Cardiac muscle cell (in vitro differentiated cells and primary cell): ENCODE measurements at places on chromosomes 7 and 10. TPM values are rescaled to one million over a fixed set of nuclear protein-coding genes. Genes with fewer than 3 reads are reported as not detected.
A peak's percentile ranks its signal among the peaks of the same experiment; 100 is the strongest.

OPALIN gene
- not detected in 2 replicates for total RNA-seq

CRPPA gene
- 4.6 and 5.0 TPM in 2 replicates for total RNA-seq

DNA sequence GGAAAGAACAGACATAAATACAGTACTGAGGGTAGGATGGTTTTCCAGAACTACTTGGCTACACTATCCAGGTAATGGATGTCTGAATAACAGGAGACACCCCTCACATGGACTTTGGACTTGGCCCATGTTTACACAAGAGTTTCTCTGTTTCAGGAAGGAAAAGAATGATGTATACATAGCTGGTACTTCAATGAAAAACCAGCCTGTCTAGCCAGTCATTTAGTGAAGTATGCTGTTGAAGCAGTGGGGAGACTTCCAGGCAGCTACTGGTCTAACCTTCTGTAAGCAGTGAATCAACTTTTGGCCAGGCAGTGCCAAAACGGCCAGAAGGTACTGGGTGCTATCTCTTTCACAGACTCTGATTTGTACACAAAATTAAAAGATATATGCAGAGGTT, 135.0 kb downstream of the MBL2 start:
- no peak for DNase-seq

DNA sequence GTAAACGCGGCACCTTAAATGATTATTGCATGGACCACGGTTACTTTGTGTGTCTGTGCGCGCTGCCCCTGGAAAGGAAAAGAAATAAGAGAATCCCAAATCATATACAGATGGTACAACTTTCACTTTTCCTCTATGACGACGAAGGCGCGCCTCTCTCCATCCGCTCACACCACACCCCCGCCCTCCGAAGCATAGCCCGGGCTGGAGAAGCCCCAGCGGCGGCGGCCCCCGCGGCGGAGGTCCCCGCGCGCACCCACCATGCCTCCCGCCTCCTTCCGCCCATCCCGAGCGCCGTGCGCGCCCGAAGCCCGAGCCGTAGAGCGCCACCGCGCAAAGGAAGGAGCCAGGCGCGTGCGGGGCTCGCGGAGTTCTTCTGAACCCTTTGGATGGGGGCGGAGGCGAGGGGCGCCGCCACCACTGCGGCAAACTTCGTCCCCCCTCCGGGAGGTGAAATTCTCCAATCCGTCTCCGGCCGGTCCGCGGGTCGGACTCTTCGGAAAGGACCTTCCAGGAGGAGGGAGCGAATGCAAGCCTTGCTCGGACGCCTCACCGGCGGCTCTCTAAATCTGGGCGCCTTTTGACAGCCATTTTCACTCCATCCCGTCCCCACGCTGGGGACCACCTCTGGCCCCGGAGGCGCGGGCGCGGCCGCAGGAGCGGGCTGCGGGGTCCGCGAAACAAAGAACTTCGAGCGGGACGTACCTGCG, 588 bp downstream of the GLI3 start:
- peak; percentile 81 for DNase-seq
